ENCODE measurements at places on chromosomes 13 and 19.

- DNase-seq: no peak
These were observed 30.3 kb downstream of the OXGR1 start for GRCh38 chr13:96963786-96964475.

- no peak for DNase-seq
These were observed 587 bp upstream of the ZNF383 start for GRCh38 chr19:37217480-37217774.

DNA sequence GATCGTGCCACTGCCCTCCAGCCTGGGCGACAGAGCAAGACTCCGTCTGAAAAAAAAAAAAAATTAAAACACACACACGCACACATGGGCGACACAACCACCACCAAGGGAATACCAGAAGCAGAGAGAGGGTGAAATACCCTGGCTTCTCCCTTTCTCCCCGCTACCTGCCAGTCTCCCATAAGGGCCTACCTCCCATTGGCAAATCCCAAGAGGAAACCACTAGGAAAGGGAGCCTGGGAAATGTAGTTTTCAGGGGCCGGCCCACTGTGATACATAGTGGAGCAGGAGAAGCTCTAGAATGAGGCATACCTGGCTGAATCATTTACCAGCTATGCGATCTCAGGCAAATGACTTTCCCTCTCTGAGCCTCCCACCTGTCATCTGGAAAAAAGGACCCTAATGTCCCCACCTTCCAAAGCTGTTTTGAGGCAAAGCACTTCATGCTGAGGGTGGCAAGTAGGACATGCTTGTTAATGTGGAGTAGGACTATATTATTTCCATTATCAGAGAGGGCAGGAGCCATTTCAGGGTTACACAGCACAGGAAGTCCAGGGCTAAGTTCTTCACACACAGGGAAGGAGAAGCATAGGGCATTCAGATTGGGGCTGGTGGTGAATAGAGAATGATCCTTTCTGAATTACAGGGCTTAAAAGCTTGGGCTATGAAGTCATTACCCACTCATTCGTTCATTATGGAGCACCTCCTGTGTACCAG lies 14.3 kb upstream of the HNRNPUL1 start:
- no peak for DNase-seq

DNA sequence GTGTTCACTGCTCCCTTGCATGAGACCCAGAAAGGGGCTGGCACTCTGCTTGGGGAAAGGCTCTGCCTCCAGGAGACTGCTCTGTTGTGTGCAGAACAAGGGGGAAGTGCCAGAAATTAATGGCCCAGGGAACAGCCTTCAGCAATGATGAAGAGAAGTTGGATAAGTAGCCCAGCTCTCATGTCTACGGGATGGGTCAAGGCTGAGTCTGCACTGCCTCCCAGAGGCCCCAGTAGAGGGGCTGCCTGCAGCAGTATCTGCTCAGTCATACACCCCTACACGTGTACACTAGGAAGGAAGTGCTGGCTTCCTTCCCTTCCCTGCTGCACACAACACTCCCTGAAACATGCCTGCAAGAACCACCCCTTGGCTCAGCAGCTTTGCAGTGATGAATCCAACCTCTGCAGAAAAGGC lies 54.6 kb upstream of the URI1 start:
- peak; percentile 17 for DNase-seq

- peak; percentile 90 for DNase-seq
These were observed at the start of gene ANGPTL4 for GRCh38 chr19:8363803-8364771. ANGPTL4 (plus strand) TSS chr19:8364155; CDS start chr19:8364322, 167 bp downstream.

DNA sequence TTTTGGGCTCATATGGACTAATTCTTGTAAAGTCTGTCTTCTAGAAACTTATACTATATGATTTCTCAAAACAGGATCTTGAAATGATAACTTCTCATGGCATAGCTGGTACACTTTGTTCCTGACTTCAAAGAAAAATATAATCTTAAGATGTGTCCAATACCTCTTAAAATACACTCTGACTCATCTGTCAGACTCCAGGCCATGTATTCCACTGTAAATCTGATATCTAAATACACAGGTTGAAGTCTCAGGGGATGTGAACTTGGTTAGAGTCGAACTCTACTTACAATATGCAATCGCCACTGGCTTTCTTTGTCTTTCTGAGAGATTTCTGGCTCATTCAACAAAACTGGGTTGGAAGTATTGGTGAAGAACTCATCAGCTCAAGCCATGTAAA lies 99.8 kb downstream of the LACC1 start:
- no peak for DNase-seq

- DNase-seq: no peak
These were observed 37.4 kb downstream of the ZNF787 start for GRCh38 chr19:56083668-56084067.
